Stomach (tissue), 19 donors: ENCODE measurements at places on chromosomes 11 and 22. TPM values are rescaled to one million over a fixed set of nuclear protein-coding genes. Genes with fewer than 3 reads are reported as not detected.

CD6 gene
- 2.3 TPM for total RNA-seq

DNA sequence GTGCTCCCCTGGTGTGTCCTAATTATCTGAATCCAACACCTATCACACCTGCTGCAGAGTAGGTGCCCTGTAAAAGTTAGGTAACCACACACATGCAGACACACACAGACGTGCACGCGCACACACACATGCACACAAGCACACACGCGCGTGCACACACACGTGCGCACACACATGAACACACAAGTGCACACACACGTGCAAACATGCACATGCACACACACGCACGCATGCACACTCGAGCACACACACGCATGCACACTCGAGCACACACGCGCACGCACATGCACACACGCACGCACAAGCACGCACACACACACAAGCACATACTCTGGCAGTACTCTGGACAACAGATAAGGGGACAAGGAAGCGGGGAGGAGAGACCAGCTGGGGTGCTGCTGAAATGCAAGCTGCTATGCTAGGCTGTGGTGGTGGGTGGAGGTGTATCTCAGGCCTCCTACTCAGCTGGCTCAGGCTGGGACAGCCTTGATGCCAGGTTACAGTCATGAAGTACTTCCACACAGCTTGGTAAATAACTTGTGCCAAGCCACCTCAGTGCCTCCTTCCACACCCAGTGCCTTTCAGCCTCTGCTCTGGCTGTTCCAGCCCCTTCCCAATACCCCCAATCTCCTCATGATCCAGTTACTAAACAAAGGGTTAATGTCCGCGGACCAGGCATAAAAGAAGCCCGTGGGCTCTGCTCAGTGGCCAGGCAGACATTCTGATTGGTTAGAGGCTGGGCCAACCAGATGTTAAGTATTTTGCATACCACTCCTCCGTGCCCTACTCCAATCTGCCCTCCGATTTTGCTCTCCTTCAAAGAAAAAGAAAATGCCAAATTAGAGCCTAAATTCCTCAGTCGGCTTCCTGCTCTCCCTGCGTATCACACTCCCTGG, 374.1 kb downstream of the TENM4 start:
- H3K4me3 ChIP-seq: no peak overlapping the region
- no peaks in the 10 kb centered on the region for H3K36me3 ChIP-seq
- no peak for DNase-seq
- H3K27me3 ChIP-seq: no peaks in the 10 kb centered on the region

GRCh38 chr11:12811861-12812260, 137.6 kb downstream of the TEAD1 start:
- H3K4me3 ChIP-seq: no peak overlapping the region
- no peak for DNase-seq
- no peaks in the 10 kb centered on the region for H3K27me3 ChIP-seq
- no peaks in the 10 kb centered on the region for H3K36me3 ChIP-seq
- peaks cover 32% of the 10 kb centered on the region for H3K4me1 ChIP-seq
- H3K27ac ChIP-seq: no peak overlapping the region

CCDC87 gene
- not detected for total RNA-seq

GRCh38 chr22:37898441-37899181, 7.5 kb upstream of the MICALL1 start:
- no peaks in the 10 kb centered on the region for H3K36me3 ChIP-seq
- peak overlapping the region; percentile 67 for H3K27ac ChIP-seq
- H3K4me1 ChIP-seq: peaks cover 60% of the 10 kb centered on the region
- no peaks in the 10 kb centered on the region for H3K27me3 ChIP-seq
- H3K4me3 ChIP-seq: no peak overlapping the region
- DNase-seq: peak; percentile 60

DNA sequence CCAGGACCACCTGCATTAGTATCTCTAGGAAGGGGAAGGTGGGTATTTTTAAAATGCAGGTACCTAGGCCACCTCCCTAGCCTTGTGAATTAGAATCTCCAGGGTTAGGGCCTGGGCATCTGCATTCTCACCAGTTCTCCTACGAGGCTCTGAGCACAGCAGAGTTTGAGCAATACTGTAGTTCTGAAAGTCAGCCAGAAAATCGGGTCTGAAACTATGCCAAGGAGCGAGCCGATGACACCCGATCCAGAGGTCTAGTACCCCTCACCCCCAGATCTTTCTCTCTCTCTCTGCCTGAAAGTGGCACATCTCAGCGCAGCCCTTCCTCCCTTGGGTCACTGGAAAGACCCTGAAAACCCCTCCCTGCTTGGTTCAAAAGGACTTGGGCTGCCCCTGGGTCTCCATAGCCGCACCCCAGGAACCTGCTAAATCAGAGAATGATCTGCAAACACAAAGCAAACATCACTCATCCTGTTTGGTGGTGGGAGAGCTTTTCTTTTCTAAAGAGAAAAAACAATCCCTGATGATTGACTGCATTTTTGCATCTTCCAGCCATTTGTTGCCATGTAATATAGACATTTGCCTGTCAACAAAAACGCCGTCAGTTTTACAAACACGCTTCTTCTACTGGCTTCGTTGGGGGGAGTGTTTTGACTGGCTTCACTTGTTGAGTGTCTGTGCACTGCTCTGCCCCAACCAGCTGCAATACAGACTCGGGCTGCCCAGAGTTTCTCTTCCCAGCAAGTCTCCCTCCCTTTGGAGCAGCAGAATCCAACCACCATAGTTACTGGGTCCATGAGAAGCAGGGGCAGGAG, 229.9 kb downstream of the MN1 start:
- H3K27me3 ChIP-seq: no peaks in the 10 kb centered on the region
- H3K36me3 ChIP-seq: no peaks in the 10 kb centered on the region
- H3K27ac ChIP-seq: no peak overlapping the region
- DNase-seq: no peak
- H3K4me3 ChIP-seq: no peak overlapping the region

CTSW gene
- total RNA-seq: not detected

DNA sequence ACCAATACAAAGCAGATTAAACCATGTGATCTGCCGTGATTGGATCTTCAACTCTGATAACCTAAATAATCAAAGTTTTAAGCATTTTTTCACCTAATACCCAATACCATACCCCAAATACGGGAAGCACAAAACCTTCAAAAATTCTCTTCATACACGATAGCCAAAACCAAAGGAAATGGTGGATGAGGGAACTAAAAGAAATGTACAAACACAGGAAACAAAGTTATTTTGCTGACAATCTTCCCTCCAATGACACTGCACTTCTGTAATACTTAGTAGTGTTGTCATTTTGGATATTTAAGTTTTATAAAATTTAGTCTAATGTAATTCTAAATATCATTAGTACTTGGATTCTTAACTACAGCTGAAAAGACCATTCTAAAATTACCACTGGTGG, 27.0 kb downstream of the CSTF3 start:
- H3K36me3 ChIP-seq: no peaks in the 10 kb centered on the region
- no peak for DNase-seq
- H3K4me3 ChIP-seq: no peak overlapping the region

GRCh38 chr11:106216281-106216680, 138.8 kb downstream of the AASDHPPT start:
- DNase-seq: no peak
- H3K27ac ChIP-seq: no peak overlapping the region
- no peak overlapping the region for H3K4me3 ChIP-seq
- H3K4me1 ChIP-seq: no peaks in the 10 kb centered on the region

DNA sequence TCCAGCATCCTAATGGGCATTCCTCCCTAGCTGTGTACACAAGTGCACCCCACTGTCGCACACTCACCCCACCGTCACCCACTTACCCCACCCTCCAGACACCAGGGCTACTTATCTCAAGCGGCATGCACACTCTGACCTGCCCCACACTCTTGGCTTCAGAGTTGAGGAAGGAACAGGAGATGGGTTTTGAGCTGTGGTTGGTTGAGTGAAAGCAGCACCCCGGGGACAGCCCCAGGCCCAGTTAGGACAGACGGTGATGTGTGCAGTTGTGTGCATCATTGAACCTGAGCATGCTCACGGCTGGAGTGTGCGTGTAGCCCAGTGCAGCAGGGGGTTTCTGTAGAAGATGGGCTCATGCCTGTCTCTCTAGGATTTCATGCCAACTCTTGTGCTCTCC, 32.5 kb downstream of the AHNAK start:
- H3K4me1 ChIP-seq: peaks cover 59% of the 10 kb centered on the region
- H3K36me3 ChIP-seq: peaks cover 51% of the 10 kb centered on the region
- H3K27ac ChIP-seq: no peak overlapping the region
- DNase-seq: no peak
- H3K4me3 ChIP-seq: no peak overlapping the region

DNA sequence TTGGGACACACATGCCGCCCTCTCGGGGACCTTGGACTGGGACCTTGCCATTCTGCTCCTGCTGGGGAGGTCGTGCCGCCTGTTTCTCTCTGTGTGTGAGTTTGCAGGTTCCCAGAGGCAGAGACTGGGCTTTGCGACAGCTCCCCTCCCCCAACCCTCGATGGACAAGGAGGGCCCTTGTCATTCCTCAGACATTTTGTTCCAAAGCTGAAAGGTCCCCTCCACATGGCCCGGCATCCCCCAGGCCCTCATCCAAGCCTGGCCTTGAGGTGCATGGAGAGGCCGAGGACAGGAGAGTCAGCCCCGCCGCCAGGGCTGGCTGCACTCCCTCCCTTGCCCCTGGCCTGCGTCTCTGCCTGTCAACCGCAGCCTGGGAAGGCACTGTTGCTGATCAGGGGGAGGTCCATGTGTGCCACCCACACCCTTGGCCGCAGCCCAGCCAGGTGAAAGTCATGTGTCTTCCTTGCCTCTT, 25.6 kb downstream of the FADS2 start:
- no peak overlapping the region for H3K4me3 ChIP-seq
- H3K27me3 ChIP-seq: no peaks in the 10 kb centered on the region
- H3K27ac ChIP-seq: no peak overlapping the region

GPHA2 gene
- total RNA-seq: not detected

DNA sequence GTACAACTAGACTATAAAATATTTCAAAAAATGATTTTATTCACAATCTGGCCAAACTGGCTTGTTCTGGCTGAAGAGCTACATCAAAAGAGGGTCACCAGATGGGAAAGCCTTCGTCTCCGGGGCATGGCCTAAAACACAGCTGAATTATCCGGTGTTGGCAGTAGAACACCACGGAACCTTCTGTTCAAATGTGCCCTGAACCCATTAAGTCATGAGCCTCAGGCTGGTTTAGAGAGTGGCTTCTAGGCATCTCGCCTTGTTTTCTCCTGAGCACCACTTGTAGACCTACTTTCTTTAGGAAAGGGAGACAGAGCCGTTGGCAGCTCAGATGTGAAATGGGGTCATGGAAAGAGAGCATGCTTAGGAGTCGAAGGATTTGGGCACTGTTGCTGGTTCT, 890.2 kb downstream of the NTM start:
- DNase-seq: no peak
- no peak overlapping the region for H3K4me3 ChIP-seq
- no peak overlapping the region for H3K27ac ChIP-seq
- no peaks in the 10 kb centered on the region for H3K36me3 ChIP-seq

DNA sequence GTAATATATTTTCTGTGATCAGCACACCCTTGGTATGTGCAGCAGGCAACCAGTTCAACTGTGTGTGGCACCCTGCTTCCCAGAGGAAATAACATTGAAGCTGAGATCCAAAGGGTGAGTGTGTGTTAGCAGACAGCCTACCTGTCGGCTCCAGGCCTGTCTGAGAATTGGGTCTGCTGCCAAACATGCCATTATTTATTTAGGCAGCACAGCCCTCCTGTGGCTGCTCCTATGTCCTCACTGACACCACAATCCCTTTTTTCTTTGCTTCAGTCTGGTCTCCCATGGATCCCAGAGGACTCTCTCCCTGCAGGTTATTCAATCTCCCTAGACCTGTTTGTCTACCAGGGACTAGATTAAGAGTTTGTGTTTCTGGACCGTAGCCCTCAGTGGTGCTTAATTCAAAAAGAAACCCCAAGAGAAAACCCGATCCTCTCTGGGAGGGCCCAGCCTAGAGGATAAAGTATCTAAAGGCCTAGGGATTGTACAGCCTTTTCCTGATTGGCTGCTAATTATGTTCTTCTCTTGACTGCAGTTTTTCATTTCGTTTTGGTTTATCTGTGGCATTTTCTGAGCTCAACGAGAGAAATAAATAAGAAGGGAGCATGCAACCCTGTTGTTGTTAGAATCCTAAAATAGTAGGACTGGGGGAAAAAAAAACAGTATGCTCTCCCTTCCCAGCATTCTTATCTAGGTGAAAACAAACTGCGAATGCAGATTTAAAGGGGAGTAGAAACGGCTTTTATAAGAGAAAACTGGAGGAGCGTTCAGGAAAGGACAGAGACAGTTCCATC, 24.1 kb downstream of the KCNE3 start:
- peaks cover 20% of the 10 kb centered on the region for H3K4me1 ChIP-seq
- H3K27me3 ChIP-seq: no peaks in the 10 kb centered on the region
- H3K4me3 ChIP-seq: no peak overlapping the region
- DNase-seq: peak; percentile 68
- peak overlapping the region; percentile 10 for H3K27ac ChIP-seq

- H3K4me1 ChIP-seq: no peaks in the 10 kb centered on the region
- H3K27me3 ChIP-seq: no peaks in the 10 kb centered on the region
- no peaks in the 10 kb centered on the region for H3K36me3 ChIP-seq
- H3K27ac ChIP-seq: no peak overlapping the region
- H3K4me3 ChIP-seq: no peak overlapping the region
- DNase-seq: no peak
Observed at GRCh38 chr11:127420139-127420538, 419.6 kb upstream of the KIRREL3 start.

ZNF280B gene
- total RNA-seq: not detected

DNA sequence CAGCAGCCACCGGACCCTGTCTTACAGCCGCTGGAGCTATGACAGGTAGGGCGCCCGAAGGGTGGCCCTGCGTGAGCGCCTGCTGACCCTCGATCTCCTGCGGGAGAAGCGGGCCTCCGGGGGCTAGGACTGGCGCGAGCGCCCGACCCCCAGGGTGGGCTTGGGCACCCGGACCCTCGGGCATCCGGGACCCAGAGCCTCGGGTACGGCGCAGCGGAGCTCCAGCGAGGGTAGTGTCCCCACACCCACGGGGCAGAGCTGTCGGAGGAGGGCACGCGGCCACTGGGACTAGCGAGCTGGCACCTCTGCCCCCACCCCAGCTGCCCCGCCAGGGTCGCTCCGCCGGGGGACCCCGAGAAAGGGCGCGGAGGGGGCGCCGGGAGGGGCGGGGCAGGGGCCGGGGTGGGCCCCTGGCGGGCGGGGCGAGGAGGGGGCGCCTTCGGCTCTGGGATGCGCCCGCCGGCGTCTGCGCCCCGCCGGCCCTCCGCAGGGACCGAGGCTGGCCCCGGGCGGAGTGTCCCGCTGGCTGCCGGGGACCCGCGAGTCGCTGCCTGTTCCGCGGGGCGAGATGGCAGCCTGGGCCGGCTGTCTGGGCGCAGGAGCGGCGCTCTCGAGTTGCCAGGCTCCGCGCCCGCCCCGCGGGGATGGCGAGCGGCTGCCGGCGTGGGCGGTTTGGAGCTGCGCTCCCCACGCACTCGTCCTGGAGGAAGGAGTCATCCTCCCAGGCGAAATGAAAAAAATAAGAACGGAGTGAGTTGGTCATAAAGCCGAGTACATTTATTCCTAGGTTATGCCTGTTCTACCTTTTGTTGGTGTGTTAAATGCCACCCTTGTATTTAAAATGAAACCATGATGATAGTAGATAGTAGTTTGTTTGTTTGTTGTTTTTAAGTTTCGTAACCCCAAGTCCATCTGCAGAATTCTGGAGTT, 32.4 kb downstream of the EIF3F start:
- H3K27me3 ChIP-seq: peaks cover 37% of the 10 kb centered on the region
- peaks cover 27% of the 10 kb centered on the region for H3K4me1 ChIP-seq
- H3K36me3 ChIP-seq: no peaks in the 10 kb centered on the region
- H3K4me3 ChIP-seq: peak overlapping the region; percentile 60
- peak overlapping the region; percentile 73 for H3K27ac ChIP-seq

GRCh38 chr11:57461841-57462489, 1.6 kb downstream of the RTN4RL2 start:
- no peak overlapping the region for H3K27ac ChIP-seq
- DNase-seq: no peak
- peaks cover 43% of the 10 kb centered on the region for H3K4me1 ChIP-seq
- H3K27me3 ChIP-seq: peaks cover 57% of the 10 kb centered on the region
- H3K36me3 ChIP-seq: no peaks in the 10 kb centered on the region

CCDC116 gene
- total RNA-seq: not detected
